ENCODE measurements at places on chromosomes 5 and 9.

DNA sequence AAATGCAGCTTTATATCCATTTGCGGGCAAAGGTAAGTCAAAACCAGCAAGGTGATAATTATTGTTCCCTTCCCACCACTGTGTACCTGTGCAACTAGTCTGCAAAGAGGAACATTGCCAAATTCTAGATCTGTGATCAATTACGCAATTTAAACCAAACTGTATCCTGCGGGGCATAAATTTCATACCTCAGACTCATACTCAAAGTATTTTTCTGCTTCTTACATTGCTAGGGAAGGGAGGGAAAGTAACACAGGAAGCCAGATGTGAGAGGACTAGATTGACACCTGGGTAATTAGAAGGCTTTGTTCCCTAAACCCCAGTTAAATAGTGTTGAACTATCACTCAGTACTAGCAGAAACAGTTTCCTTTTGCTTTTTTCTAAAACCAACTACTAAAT, 240.2 kb upstream of the ZNF608 start:
- DNase-seq, result no peak

DNA sequence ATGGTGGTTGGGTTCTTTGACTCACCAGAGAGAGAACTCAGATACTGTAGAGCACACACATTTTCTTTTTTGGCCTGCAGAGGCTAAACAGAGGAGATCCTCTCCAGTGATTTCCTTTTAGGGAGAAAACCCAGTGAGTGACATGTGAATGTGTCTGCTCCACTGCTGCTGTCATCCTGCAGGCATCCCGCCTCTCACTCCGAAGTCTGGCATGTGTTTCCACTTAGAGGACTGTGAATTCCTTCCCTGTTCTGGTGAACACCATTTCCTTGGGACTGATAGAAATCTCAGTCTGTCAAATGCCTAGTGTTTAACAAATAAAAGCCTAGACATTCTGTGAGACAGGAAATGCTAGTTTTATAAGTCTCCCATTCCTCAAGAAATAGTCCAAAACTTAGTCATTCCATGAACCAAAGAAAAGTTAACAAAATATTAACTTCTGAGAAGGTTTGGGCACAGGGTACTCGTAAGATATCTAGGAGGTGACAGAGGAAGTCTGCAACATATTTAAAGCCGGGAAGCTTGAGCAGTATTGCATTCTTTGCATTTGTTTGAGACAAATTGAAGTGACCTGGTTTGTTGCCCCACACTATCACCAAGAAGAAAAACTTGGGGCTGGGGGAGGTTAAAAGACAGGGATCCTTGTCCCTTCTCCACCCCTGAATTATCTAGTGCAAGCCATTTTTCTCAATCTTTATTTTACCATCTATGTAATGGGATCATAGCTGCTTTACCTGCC, 74.9 kb upstream of the NIPAL4 start:
- no peak for DNase-seq

DNA sequence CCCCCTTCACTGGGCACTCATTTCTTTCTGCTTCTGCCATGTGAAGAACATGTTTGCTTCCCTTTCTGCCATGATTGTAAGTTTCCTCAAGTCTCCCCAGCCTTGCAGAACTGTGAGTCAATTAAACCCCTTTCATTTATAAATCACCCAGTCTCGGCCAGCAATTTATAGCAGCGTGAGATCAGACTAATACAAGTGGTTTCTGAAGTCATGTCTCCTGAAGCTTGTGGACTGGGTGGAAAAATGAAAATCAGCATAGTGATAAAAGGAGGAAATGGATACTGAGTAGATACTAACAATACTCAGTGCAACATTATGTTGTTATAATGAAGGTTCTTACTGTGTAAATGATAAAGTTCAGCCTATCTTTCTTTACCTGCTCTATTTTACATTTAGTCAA, 35.1 kb downstream of the NNT start:
- no peak for DNase-seq

- no peak for DNase-seq
Measured at GRCh38 chr9:91727316-91727861, 222.6 kb downstream of the ROR2 start.

GRCh38 chr5:6731465-6732237, 18.4 kb downstream of the TENT4A start:
- DNase-seq, result no peak

GRCh38 chr5:100970646-100971255, 67.7 kb upstream of the ST8SIA4 start:
- DNase-seq, result no peak

DNA sequence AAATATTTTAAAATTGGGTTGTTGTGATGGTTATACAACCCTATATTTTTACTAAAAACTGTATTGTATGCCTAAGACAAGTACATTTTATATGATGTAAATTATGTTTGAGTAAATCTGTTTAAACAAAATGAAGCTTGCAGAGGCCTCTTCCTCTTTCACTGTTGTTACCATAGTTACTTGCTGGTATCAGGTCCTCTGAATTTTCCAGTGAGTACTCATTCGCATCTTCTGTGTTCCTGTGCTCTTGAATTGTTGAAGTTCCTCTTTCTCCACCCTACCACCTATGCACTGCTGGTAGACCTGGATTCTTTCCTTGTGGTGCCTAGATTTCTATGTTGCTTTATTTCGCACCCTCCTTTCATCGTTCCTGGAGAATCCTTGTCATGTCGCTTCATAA, 938.5 kb upstream of the ACO1 start:
- DNase-seq, result no peak

- DNase-seq, result no peak
Measured at GRCh38 chr9:120424248-120424647, 155.7 kb downstream of the CDK5RAP2 start.

GRCh38 chr9:94861589-94862272, 135.2 kb downstream of the AOPEP start:
- DNase-seq, result no peak

DNA sequence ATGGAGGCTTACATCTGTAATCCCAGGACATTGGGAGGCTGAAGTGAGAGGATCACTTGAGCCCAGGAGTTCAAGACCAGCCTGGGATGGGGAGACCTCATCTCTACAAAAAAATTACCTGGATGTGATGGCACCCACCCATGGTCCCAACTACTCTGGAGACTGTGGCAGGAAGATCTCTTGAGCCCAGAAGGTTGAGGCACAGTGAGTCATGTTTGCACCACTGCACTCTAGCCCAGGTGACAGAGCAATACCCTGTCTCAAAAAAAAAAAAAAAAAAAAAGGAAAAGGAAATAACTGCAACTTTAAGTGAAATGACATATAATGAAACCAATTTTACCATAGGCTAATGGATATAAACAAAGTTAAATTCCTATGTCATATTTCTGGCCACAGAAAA, 152.1 kb upstream of the DHFR start:
- DNase-seq, result no peak

GRCh38 chr5:100668511-100668910, 133.3 kb downstream of the FAM174A start:
- no peak for DNase-seq

- DNase-seq, result no peak
Measured at GRCh38 chr9:3586066-3586465, 60.3 kb upstream of the RFX3 start.

GRCh38 chr5:38051711-38052511, 206.4 kb upstream of the EGFLAM start:
- DNase-seq, result no peak

- DNase-seq, result no peak
Measured at GRCh38 chr5:22473886-22474285, 379.3 kb downstream of the CDH12 start.

DNA sequence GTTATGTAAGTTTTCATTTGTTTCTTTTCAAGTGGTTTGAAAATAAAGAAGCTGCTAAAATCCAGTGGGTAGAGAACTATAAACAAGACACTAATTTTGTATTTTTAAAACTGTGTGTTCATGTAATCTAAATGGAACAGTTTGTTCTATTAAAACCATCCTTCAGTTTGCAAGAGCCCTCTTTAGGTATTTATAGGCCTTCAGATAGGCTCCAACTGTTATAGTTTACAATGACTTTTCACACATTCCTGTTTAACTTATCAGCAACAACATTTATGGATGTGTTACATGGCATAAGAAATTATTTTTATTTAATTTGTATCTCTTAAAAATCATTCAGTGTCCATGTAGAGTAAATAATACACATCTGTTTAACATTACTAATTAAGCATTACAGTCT, 126.7 kb upstream of the SLCO6A1 start:
- no peak for DNase-seq

GRCh38 chr5:134411228-134411545, 494 bp downstream of the CDKN2AIPNL start:
- DNase-seq, result no peak

DNA sequence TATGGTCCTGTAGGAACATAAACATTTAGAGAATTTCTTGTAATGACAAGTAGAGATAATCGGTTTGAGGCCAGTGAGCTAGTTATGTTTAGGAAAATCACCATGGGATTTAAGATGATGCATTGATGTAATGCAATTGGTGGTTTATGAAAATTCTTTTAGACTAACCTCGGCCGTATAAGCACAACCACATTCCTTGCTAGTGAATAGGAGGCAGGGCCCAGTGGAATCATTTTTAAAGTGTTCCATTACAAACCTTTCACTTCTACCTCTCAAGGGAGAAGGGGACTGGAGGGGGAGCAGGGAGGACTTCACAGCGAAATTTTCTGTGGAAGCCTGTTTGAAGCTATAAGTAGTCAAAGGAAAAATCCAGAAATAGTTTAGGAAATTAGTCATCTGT, 71.8 kb upstream of the NFIL3 start:
- no peak for DNase-seq

GRCh38 chr5:72991394-72991793, 35.6 kb downstream of the FCHO2 start:
- no peak for DNase-seq

DNA sequence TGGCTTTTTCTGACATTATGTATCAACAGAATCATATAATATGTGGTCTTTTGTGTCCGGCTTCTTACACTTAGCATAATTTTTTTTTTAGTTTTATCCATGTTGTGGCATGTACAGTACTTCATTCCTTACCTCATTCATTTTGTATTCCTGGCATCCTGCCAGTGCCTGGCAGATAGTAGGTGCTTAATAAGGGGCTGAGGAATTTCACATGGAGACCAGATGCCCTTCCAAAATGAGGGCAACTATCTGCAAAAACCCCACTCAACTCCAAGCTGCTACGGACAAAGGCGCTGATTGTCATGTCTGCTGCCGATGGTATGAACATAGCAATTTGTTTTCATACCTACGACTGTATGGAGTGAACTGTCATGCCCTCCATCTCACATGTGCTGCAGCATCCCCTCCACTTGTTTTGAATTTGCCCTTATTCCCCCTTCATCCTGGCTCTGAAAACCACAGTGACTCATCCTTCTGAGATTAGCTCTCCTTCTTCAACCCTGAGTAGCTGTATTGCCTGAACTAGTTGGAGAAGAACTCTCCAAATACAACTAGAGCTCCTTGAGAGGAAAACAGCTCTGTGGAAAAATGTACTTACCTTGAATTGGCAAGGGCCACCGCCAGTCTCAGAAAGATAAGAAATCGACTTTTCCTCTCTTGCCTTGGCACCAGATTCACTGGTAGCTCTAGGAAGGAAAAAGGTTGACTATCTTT, 41.3 kb upstream of the FOXE1 start:
- no peak for DNase-seq

GRCh38 chr9:20838218-20838617, 154.2 kb downstream of the FOCAD start:
- no peak for DNase-seq

DNA sequence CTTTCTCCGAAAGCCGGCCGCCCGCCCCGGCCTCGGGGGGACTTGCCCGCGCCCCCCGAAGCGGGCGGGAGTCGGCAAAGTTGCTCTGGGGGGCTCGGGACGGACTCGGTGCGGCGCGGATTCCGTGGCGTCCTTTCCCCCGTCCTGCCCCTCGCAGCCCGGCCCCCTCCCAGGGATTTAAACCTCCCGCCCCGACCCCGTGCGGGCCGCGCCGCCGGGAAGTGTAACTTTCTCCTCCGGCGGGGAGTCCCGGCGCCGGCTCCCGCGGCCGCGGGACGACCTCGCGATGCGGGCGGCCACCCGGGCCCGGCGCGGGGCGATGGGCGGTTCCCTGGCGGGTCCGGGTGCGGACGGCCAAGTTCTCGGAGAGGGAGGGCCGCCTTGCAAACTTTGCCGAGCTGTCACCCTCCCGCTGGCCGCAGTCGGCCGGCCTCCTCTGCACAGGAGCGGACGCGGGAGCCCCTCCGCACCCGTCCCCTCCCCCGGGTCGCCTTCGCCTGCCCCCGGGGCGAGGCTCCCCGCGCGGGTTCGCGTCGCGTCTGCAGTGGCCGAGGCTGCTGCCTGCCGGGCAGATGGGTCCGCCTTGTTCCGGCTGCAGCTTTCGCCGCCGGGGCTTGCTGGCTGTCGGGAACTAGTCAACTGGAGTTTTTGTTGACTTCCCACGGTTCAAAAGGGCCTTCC, 732 bp downstream of the PBX3 start:
- DNase-seq, result peak; percentile 30

GRCh38 chr5:24385617-24386016, 259.2 kb downstream of the CDH10 start:
- no peak for DNase-seq

GRCh38 chr5:159017786-159018185, 81.9 kb downstream of the EBF1 start:
- no peak for DNase-seq

- DNase-seq, result peak; percentile 69
Measured at GRCh38 chr5:65721720-65722574, at the start of the genes NLN and SGTB. Gene NLN (plus strand): TSS chr5:65722205. CDS start chr5:65722374, 169 bp downstream. Gene SGTB (minus strand): TSS chr5:65722109. CDS start chr5:65720807, 1,302 bp downstream.

DNA sequence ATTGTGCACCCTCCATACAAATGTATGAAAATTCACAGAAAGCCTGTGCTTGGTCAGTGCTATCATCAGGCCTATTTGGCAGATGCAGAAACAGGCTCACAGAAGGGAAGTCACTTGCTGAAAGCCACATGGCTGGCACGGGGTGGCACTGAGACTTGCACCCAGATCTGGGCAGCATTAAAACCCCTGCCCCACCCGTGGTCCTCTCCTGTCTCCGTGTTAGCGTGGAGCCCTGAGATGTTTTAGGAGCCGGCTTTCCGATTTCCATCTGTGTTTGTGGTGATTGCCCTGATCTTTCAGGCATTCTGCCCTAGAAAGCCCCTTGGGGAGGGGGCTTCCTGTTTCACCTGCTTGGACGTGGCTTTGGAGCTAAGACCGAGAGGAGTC, 102.2 kb upstream of the IER5L start:
- no peak for DNase-seq

- no peak for DNase-seq
Measured at GRCh38 chr5:139488260-139488659, 5.7 kb upstream of the STING1 start.

DNA sequence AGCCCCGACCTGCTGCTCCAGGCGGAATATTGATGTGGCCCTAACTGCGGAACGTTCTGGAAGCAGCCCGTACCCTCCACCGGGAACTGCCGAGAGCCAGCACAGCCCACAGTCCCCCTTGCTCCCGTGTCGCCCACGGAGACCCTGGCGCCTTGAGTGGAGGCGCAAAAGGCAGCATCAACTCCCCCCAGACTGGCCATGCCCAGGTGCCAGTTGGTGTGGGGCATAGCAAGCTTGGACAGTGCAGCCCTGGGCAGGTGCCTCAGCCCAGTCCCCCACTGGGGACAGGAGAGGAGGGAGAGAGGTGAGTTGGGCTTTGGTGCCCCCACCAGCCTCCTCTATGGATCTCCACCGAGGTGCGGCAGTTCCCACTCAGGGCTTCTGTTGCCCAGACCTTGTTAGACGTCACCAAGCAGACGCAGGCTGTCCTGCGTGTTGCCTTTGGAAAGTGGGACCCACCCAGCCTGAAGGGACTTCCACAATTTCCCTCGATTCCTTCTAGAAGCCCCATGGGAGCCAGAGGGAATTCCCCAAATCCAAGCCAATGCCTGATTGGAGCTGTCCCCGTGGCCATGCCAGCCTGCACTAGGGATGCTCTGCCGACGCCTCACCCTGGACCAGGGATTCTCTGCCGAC, 19.8 kb upstream of the NRARP start:
- no peak for DNase-seq

- no peak for DNase-seq
Measured at GRCh38 chr5:102114525-102115069, 181.5 kb downstream of the SLCO4C1 start.

GRCh38 chr5:55601204-55601618, 66.4 kb upstream of the PLPP1 start:
- DNase-seq, result peak; percentile 65

Data from nucleus accumbens (tissue), 56 donors.